ENCODE measurements at places on chromosomes 12 and 14.

- no peak for DNase-seq
Observed at GRCh38 chr12:106181401-106182114, 42.8 kb upstream of the NUAK1 start.

DNA sequence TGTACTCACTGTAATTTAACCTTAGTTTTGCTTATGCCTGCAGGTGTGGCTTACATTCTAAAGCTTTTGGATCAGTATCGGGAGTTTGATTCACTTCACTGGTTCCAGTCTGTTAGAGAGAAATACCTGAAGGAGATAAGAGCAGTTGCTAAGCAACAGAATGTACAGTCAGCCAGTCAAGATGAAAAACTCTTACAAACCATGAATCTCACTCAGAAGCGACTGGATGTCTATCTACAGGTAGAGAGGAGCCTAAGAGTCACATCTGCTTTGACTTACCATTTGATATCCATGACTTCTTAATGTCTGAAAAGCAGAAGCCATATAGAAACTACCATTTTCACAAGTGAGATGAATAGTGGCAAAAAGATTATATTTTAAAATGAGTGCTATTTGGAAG lies 56.5 kb downstream of the WASHC4 start:
- no peak for DNase-seq

- peak; percentile 43 for DNase-seq
Observed at GRCh38 chr14:89613260-89614008, 196.4 kb upstream of the FOXN3 start.

GRCh38 chr12:26906704-26907103 lies 31.1 kb downstream of the INTS13 start:
- no peak for DNase-seq

- no peak for DNase-seq
Observed at GRCh38 chr14:64556526-64556925, 6.8 kb downstream of the PPP1R36 start.

DNA sequence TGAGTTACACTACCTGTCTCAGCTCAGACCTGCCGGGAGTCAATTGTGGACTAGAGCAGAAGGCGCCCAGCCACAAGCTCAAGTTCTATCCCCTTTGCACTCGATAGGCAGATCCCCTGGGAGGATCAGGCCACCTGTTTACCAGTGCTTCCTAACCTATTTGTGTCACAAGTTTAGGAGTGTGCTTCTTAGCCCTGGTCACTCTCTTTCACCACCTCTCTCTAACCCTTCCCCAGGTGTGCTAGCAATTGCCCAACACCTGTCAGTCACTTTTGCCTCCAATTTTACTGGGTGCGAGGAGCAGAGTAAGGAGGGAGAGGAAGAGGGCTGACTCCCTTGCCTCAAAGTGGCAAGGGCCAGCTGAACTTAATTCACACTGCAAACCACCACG lies 745 bp upstream of the NAA30 start:
- DNase-seq = no peak

- DNase-seq = no peak
Observed at GRCh38 chr12:83796531-83796930, 1109.8 kb downstream of the TMTC2 start.

- no peak for DNase-seq
Observed at GRCh38 chr12:12612358-12612757, 682 bp downstream of the CREBL2 start.

DNA sequence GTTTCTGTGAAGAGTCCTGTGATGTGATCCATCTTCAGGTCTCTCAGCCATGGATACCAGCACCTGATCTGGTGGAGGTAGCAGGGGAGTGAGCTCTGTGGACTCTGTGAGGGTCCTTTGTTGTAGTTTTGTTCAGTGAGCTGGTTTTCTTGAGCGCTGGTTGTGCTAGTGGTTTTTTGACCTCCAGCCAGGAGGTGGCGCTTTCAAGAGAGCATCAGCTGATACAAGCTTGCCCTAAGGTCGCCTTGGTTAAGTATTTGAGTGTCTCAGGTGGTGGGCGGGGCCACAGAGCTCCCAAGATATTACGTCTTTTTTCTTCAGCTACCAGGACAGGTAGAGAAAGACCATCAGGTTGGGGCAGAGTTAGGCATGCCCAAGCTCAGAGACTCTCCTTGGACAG lies 139.7 kb downstream of the TTLL5 start:
- no peak for DNase-seq

- no peak for DNase-seq
Observed at GRCh38 chr12:67741270-67741669, 92.7 kb downstream of the DYRK2 start.

- no peak for DNase-seq
Observed at GRCh38 chr12:101857043-101857558, 20.3 kb upstream of the DRAM1 start.

DNA sequence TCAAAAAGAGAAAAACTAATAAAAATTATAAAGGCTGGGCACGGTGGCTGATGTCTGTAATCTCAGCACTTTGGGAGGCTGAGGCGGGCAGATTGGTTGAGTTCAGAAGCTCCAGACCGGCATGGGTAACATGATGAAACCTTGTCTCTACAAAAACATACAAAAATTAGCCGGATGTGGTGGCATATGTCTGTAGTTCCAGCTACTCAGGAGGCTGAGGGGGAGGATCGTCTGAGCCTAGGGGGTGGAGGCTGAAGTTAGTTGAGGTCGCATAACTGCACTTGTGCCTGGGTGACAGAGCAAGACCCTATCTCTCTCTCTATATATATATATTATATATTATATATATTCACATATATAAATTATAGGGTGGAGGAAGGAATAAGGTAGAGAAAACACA lies 32.5 kb upstream of the ANO2 start:
- no peak for DNase-seq

GRCh38 chr12:53869500-53869899 lies 69.1 kb upstream of the HOXC13 start:
- DNase-seq = no peak

GRCh38 chr12:96803969-96804368 lies 103.1 kb upstream of the NEDD1 start:
- no peak for DNase-seq

DNA sequence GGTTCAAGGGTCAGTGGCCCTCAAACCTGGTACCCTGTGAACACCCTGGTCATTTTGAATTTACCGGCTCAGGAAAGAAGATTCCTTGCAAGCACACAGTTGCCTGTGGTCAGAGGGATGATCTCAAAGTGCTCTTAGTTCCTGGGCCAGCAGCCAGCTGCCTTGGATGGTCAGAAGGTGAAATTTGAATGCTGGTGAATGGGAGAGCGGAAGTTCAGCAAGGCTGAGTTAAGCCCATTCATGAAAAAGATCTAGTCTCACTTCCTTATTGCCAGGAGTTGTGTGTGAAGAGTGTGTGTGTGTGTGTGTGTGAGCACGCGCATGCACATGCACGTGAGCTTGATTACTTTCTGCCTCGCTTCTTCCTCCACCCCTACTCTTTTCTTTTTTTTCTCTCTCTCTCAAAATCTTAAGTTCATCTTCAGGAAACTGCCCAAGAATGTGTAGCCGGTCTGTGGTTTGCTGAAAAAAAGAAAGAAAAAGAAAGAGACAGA lies 155.5 kb upstream of the CCND2 start:
- no peak for DNase-seq

- DNase-seq = no peak
Observed at GRCh38 chr14:38971258-38971921, 131.6 kb downstream of the SEC23A start.

DNA sequence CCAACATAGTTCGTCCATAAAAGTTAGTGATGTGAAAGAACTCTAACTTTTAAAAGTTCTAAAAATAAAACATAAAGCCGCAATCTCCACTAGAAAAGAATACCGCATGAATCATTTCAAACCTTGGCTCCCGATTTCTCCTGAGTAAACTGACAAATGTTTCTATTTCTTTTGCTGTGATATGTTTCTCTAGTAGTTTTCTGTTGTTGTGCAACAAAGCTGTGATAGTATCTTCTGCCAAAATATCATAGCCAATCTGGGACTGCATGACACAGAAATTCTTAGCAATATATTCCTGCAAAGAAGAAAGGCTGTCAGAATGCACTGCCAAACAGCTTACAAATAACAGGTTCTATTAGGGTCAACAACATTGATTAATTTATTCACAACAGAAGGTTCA lies 174.0 kb downstream of the ITPR2 start:
- no peak for DNase-seq

DNA sequence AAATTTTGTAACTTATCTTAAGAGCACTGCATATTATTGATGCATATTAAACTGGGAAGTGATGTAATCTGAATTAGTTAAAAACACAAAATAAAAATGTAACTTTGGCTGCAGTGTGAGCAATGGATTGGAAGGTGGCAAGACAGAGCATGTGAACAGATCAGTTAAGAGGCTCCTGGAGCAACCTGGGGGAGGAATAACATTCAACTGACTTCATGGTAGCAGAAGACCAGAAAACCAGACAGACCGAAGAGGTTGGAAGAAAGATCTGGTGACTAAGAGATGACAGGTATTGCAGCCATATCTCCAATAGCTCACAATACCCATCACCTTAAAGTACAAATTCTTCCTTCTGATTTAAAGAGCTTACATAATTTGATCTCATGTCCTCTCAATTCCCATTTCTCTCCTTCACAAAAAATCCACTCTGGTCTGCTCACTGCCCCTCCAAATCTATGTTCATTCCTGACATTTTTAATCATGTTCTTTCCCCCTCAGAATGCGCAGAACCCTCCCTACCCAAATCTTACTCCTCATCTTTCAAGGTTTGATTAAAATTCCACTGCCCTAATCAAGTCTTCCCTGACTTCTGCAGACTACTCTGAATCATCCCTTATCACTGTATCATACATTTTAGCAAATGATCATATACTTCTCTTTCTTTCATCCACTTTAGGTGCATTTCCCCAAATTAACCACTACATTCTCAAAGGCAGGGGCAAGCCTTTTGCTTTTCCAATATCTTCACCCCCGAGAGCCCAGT lies 51.5 kb downstream of the DUSP16 start:
- DNase-seq = no peak

DNA sequence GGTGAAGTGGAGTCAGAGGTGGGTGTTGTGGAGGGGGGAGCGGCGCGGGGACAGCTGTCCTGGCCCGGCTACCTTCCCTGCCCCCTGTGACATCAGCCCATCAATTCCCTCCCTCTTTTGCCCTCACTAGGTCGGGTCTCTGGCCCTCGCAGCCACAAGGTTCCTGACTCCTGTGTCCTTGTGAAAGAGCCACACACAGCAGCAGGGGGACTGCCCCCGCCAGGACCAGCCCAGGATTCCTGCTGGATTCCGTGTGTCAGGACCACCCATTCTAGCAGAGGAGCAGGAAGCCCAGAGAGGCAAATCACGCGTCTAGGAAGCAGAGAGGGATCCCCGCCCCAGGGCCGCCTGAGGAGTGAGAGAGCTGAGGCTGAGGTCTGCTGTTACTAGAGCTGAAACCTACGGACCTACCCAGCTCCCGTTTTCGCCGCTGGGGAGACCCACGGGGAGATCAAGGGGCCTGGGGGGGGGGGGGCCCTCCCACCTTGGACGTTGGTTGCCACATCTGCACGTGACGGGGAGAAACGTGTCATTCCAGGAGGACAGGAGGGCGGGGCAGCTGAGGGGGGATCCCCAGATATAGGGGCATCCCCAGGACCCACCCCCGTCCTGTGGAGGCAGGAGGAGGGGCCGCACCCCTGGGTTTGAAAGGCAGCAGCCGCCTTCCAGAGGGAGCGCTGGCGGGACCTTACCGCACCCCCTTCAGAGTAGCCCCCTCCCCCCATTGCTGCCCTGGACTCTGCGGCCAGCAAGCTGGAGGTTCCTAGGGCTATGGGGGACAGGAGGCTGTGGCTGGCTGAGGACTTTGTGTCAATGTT lies 12.5 kb upstream of the INF2 start:
- peak; percentile 32 for DNase-seq

DNA sequence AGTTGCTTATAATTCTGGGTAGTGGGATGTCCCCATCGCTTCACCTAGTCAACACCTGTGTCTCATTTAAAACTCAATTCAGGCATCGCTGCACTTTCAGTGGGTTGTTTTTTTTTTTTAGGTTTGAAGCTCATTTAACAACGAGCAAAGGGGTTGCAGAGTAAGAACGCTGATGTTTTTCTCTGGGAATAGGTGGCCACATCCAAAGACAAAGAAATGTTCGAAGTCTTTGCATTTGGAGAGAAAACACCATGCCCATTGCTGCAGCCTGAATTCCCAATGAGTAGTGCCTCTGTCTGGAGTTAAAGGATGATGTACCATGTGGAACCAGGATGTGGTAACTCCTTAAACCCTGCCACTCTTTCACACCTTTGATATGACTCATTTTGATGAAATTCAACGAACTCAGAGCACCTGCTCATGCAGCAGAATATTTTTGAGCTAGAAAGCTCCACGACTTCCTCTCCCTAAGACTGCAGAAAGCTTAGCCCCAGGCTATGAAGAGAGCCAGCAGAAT lies 35.1 kb upstream of the BATF start:
- no peak for DNase-seq

DNA sequence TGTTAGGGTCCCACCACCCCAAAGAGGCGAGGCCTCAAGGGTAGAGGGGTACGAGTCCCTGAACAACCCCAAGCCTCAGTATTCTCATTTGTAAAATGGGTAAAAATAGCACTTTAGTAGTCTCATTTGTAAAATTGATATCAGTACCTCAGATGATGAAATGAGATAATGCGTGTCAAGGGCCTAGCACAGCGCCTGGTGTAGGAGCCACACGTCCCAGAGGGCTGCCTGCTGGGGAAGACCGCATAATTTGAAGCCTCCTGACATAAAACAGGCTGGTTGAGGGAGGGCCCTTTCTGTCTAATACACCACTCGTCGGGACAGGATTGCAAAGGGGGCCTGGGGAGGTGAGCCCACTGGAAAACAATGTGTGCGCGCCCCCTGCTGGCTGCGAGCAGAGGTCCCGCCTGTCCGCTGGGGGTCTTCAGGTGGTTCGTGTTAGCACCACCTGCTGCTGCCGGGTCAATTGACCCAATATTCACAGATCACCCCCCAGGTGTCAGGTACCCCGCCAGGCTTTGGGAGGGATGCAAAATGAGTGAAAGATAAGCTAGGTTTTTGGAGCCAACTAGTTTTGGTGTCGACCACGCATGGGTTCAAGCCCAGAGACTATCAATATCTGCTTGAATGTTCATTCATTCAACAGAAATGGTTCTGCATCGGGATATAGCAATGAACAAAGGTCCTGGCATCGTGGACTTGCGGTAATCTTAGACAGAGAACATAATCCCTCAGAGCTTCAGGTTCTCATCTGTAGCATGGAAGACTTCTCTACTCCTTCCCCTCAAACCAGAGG lies 24.7 kb upstream of the IRF2BPL start:
- peak; percentile 67 for DNase-seq

DNA sequence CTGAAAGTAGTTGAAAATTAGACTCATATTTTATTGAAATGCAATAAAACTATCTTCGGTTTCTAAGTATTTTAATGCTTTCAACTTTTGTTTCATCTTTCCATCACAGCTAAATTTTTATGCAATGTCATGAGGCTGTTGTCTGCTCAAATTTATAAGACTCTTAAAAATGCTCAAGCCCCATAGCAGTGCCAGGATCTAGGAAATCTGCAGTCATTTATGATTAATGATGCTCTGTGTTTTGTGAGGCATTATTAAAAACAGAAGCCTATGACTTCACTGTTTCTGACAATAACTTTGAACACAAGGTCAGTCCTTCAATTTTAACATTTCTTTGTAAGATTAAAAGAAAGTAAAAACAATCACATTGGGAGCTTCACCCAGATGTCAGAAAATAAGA lies 112.5 kb downstream of the ALX1 start:
- DNase-seq = no peak
